ENCODE measurements at places on chromosomes 5 and 9.
A peak's percentile ranks its signal among the peaks of the same experiment; 100 is the strongest.

DNA sequence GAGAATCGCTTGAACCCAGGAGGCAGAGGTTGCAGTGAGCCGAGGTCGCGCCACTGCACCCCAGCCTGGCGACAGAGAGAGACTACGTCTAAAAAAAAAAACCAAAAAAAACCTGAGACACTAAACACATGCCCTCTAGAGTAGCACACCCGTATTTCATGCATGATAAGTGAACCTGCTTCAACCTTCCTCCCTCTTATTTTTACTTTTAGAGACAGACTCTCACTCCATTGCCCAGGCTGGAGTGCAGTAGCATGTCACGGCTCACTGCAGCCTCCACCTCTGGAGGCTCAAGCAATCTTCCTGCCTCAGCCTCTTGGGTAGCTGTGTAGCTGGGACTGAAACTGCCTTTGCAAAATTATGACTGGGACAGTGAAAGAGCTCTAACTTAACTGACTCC is 17.6 kb upstream of the NANS start:
- DNase-seq, result no peak

DNA sequence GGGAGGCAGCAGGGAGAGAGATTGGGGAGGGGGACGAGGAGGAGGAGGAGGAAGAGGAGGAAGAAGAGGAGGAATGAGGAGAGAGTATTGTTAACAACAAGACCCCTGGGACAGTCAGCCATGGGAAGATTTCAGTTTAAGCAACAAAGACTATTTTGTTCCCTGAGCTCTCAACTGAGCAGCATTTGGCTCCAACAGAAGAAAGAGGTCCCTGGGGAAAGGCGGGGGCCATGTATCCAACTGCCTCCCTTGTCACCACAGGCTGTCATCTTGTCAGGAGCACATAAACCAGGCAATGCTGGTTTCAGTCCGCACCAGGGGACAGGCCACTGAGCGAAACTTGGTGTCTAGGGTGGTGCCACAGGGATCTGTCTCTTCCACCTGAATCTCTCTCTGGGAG is 316.1 kb downstream of the TLE1 start:
- DNase-seq, result no peak

- DNase-seq, result no peak
Measured at GRCh38 chr5:155878991-155879575, 447.9 kb upstream of the SGCD start.

DNA sequence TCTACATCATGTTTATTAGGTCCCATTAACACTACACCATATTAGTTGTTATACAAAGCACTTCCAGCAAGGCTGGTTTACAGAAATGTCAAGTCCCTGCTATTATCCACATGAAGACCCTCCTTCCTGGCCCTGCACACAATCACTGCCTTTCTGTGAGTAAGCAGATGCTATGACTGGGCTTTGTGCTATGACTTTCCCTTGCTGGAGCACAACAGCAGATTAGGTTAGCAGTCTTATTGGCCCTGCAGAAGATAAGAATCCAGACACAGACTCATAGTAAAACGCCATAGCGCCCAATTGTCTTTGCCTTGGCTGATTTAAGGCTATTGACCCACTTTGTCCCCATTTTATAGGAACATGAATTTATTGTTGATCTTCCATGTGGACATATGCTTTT is 228.9 kb upstream of the ACTBL2 start:
- DNase-seq, result no peak

DNA sequence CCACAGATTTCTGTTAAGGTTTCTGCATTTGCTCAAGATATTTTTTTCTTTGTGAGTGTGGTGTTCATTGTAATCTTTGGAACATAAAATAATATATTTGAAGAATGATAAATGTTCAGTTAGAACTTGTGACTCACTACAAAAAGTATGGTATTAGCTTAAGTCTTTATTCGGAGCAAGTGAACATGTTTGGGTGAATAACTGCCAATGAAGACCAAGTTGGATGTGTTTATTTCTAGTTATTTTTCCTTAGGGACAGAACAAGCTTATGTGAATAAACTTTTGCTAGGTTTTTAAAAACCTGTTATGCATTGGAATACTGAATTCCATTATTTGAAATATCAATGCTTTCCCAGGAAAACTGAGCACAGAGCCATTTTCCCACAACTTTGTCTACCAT is 418.6 kb downstream of the SLCO4C1 start:
- DNase-seq, result no peak

GRCh38 chr9:18985464-18985951 is 47.5 kb downstream of the SAXO1 start:
- DNase-seq, result no peak

DNA sequence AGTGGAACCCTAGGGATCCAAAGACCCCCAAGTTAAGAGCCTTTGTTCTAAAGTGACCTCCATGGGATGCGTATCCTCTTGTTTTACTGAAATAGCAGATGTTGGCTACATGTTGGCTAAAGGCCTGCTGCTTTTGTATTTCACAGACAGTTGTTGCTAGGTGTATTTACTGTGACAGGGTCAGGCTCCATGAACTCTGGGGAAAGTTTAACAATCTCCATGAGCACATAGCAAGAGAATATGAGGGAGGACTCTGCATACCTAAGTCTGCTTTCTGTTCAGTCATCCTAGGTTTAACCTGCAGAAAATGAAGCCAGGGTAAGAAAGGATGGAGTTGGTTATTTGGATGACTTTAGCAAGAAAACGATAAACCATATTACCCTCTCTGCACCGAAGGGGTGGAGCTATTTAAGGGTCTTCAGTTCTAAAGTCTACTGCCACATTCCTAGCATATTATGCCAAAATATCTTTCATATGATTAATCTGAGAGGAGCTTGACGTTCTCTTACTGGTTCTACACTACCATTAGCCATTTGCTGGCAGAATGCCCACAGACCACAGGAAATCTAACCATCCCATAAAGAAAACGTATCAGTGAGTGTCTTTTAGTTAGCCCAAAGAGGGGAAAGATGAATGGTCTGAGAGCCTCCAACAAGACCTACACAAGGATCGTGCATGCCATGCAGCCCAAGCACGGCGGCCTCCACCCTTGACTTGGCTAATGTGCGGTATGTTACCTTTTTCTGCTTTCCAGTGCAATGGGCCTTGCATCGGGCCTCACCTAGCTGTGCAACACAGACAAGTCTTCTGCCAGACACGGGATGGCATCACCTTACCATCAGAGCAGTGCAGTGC is 127.8 kb downstream of the SAXO1 start:
- DNase-seq, result no peak

GRCh38 chr9:29799227-29799626 is 2225.9 kb upstream of the C9orf72 start:
- DNase-seq, result peak; percentile 9

- no peak for DNase-seq
Measured at GRCh38 chr9:69136779-69137178, 37.3 kb upstream of the TJP2 start.

DNA sequence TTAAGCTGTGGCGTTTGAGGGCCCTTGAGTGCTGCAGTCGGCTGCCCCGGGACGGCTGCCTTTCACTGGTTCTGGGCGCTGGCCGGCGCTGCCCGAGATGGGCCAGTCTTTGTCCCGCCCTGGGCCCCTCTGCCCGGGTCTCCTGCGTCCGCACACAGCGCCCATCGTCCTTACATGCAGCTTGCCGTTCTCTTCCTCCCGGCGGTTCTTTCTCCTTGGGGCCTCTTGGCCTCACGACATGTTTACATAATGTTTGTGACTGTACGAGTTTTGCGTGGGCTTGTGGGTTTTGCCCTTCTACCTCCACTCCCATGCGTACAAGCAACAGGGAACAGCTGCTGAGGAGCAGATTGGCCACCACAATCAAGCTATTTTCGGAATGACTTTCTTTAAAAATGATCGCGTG is 618 bp downstream of the TNPO1 start:
- peak; percentile 86 for DNase-seq

GRCh38 chr5:96940586-96940985 is 4.7 kb downstream of the LNPEP start:
- no peak for DNase-seq

- DNase-seq, result no peak
Measured at GRCh38 chr9:97711223-97711626, 14.1 kb upstream of the XPA start.

All from DMS53 (cell line).